Coronary artery (tissue), 2 donors: ENCODE measurements at places on chromosomes 3 and 15.

DNA sequence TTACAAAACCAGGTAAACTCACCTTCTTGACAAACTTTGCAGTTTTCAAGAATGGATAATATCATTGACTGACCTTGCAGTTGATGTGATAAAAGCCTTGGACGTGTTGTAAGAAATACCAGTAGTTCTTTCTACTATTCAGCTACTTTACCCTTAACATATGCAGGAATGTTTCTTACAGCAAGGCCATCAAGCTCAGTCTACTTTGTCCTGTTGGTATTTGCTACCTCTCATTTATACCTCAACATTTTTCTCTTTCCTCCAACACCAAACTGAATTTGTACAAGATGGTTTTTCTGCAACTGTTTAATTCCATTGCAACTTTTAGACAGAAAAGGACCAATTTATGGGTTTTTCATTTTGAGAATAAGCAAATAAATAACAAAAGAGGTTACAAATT is 147.4 kb upstream of the BCHE start:
- DNase-seq = no peak

DNA sequence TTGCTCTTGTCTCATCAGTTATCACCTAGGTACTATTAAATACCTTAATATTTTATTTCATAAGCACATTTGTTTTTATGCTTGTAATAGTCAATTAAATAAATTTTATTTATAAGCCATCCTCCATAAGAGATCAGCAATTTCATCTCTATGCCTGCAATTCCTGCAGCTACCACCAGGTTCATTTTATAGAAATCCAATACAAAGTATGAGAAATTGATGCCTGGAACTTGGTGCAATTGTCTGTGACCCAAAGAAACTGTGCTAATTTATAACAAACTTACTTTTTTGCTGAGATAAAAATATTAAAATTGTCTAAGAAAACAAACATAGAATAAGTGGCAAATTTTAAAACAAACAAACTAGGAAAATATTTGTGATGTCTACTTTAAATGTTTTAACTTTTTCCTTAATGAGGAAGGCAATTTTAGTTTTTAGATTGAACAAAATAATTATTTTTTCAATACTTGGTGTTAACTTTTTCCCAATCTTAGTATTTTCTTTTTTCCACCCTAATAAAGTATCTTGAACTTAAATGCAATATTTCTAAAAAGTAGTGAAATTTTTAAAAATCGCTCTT is 1026.6 kb downstream of the ROBO1 start:
- no peak for DNase-seq

DNA sequence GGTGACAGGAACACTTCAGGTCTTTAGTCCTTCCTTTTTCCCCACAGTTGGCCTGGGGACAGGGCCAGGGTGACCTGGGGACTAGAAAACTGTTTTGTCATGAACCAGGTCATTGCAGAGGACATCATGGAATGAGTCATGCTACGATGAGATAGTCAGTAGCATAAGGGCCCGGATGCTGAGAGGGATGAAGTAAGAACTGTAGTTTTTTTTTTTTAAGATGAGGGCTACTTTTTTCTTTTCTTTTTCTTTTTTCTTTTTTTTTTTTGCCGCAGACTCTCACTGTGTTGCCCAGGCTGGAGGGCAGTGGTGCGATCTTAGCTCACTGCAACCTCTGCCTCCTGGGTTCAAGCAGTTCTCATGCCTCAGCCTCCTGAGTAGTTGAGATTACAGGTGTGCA is 8.0 kb downstream of the MAP2K5 start:
- DNase-seq = no peak

DNA sequence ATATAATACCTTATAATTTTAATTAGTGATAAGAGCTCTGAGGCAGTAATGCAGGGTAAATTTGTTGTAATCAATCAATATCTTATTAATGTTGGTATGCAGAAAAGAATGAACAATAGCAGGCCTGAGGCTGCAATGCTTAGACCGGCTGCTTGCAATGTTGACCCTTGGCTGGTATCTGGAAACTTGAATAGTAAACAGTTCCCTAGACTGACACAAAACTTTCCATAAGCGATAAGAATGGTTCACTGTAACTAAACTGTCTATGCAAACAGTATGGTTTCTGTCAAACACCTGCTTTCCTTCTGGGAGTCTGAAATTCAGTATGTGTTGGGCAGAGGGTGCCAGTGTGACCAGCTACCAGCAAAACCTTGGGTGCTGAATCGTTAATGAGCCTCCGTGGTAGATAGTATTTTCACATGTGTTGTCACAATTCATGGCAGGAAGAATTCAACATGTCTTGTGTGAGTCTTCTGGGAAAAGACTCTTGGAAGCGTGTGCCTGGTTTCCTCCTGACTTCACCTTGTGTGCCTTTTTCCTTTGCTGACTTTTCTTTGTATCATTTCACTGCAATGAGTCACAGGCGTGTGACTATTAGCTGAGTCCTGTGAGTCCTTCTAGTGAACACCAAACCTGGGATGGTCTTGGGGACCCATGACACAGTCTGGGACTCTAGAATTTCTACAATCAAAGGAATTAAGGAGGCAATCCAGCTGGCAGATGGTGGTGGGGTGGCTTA is 30.7 kb upstream of the CLRN1 start:
- no peak for DNase-seq

DNA sequence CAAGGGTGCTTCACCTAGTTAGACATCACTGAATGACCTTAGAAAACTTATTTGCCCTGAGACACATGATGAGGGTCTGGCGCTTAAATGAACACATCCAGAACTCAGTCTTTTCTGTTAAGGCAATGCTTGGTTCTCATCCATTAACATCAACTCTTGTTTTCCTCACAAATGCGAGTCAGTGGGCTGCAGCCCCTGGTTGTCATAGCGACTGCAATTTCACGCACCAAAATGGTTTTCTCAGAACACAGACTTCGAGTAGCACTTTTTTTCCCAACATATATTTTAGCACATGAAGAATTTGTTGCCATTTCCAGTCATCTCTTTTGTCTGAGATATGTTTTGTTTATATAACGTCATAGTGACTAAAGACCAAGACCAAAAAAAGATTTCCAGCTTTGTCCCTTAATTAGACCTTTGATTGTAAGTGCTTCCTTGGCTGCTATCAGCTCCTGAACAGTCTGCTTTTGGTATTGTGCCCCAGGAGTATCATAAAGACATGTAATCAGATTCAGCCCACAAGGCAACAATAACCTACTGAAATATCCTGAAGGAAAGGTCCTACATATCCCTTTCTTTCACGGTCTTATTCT is 68.5 kb downstream of the GPR176 start:
- DNase-seq = no peak

GRCh38 chr3:194109192-194109863 is 26.6 kb upstream of the HES1 start:
- no peak for DNase-seq

GRCh38 chr3:29718661-29719065 is 437.8 kb downstream of the RBMS3 start:
- DNase-seq = no peak

DNA sequence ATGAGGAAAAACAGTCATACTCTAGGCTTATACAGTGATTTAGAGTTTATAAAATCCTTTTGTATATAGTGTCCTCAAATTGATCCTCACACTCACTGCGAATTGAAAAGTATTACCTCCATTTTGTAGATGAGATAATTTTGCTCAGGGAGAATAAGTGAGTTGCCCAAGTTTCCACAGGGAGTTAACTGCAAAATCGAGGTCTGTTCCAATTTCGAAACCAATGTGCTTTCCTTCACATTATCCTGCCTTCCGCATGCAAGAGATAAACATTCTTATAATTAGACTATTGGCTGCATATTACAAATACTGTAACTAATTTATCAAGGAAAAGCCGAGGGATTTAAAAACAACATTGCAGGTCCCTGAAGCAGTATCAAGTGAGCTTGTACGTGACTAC is 667.0 kb downstream of the SQOR start:
- DNase-seq = no peak

DNA sequence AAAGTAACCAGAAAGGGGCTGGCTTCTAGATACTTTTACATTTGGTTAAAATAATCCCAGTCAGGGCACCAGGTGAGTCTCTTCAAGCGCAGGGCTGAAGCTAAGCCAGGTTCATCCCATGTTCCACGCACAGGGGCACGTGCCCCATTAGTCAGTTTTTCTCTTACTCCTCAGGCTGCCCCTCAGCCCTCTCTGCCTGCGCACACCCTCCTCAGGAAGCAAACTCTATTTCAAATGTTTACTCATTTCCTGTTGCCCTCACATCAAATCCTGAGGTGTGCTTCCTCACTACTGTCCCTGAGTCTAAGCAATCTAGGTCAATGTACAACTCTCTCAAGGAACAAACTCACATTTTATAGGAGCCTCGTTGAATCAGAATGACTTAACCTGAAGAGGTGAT is 48.5 kb downstream of the THBS1 start:
- DNase-seq = no peak

GRCh38 chr15:29533647-29534046 is 264.0 kb upstream of the NSMCE3 start:
- no peak for DNase-seq

DNA sequence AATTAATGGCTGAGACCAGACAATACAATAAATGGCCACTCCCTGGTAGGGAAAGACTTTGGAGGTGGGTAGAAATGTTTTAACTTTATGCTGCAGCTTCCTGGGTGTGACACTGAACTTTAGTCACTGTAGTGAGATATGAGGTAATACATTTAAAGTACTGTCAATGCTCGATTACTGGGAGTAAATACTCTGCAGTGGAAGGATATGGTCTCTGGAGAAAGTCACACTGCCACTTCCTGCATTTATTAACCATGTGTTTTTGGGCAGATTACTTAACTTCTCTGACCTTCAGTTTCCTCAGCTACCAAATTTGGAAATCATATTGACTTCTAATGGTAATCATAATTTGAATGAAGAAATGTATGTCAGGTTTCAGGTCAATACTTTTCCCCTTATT is 317.1 kb upstream of the TGFBR2 start:
- DNase-seq = no peak

DNA sequence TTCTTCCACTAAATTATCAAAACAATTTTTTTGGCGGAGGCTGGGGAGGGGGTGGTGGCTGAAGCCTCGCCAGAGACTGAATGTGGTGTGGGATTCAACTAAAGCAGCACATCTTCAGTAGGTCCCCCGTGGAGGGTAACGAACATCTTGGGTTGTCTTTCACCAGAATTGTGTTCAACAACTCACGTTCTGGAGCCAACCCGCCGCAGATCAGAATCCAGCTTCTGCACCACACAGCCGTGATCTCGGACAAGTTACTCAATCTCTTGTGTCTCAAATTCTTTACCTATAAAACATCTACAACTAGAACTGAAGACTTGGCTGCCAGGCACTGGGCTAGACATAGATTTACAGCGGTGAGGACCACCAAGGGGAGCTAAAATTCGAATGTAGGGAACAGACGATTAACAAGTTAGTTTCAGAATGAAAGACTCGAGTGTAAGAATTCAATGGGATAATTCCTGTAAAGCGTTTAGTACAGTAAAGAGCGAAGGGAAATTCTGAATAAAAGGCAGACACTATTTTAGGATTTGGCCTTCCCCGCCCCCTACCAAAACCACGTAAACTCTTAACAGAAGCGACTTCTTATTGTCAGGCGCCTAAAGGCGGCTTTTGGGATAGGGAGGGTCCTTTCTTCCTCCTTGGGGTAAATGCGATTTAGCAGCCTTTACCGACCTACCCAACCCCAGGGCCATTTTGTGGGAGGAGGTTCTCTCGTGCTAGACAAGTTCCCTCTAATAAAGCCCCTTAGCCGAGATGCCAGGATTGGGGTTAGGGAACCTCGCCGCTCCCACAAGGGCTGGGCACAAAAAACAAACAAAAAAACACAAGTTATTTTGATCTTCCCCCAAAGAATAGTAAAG is 697 bp upstream of the RAB5A start:
- no peak for DNase-seq

DNA sequence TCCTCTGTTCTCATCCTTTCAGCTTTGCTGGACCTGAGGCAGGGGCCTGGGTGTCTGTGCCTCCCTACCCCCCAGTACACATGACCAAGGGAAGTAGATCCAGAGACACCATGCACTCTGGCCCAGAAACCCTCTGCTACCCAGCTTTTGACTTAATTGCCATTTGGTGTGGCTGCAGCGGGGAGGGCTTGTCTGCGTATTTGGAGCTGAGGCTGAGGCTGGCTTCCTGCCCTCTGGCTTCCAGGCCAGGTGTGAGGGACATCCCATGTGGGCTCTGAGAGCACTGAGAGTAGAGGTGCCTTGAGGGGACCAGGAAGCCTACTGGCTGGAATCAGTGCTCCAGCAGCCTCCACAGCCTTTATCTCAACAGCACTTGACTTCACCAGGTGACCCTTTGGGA is 26.9 kb downstream of the PPCDC start:
- DNase-seq = no peak

DNA sequence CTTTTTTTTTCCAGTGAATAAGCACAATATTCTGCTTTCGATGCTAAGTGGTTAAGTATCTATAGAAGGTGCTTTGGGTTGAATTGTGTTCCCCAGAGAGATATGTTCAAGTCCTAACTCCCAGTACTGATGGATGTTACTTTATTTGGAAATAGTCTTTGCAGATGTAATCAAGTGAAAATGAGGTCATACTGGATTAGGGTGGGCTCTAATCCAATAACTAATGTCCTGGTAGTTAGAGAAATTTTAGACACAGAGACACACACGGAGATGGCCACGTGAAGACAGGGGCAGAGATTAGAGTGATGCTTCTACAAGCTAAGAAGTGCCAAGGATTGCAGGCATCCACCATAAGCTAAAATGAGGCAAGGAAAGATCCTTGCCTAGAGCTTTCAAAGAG is 662.3 kb downstream of the NAALADL2 start:
- DNase-seq = no peak

DNA sequence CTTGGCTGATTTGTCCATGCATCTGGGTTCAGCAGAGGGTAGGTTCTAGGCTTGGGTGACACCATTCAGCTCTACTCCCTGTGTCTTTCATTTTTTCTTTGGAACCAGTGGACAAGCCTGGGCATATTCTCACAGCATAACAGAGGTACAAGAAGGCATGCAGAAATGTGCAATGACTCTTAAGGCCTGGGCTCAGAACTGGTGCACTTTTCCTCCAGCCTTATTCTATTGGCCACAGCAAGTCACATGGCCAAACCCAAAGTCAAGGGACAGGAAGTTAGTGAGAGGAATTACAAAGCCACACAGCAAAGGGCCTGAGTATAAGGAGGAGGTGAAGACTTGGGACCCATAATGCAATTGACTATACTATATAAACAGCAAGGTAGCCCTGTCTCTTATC is 200.9 kb upstream of the CTDSPL start:
- DNase-seq = no peak

DNA sequence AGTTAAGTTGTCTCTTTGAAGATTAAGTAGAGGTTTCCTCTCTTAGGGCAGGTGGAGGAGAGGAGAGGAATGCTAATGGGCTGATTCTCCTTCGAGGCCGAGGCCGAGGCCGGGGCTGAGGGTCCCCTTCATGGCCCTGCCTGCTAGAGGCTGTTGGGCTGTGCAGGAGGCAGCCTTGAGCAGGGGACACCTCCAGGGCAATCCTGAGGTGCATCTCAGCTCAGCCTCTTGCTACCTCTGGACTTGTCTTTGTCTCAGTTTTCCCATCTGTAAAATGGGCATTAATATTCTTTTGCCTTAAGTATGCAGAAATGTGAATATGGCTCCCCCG is 97.7 kb upstream of the PRR20G start:
- DNase-seq = peak; percentile 60

- DNase-seq = peak; percentile 78
Measured at GRCh38 chr3:50226888-50227389, 9.1 kb upstream of the GNAI2 start.

GRCh38 chr15:34791701-34792100 is 3.6 kb downstream of the ACTC1 start:
- DNase-seq = no peak
